Stimulated activated CD8-positive, alpha-beta memory T cell treated with anti-CD3 and anti-CD28 coated beads, Interleukin-4, amount 100 ng/mL, for 1 hour (primary cell): ENCODE measurements at places on chromosomes 7 and 10.

- no peak for DNase-seq
These were observed 304.9 kb upstream of the ZMIZ1 start for GRCh38 chr10:78763651-78764395.

GRCh38 chr10:72595436-72595835 lies 30.4 kb downstream of the MICU1 start:
- DNase-seq, result no peak

GRCh38 chr10:113555245-113555644 lies 2.4 kb downstream of the HABP2 start:
- DNase-seq, result no peak

- no peak for DNase-seq
These were observed 2.4 kb upstream of the EXOC6 start for GRCh38 chr10:92845921-92846320.

- DNase-seq, result peak; percentile 9
These were observed 816 bp downstream of the TECPR1 start for GRCh38 chr7:98251231-98251600.

DNA sequence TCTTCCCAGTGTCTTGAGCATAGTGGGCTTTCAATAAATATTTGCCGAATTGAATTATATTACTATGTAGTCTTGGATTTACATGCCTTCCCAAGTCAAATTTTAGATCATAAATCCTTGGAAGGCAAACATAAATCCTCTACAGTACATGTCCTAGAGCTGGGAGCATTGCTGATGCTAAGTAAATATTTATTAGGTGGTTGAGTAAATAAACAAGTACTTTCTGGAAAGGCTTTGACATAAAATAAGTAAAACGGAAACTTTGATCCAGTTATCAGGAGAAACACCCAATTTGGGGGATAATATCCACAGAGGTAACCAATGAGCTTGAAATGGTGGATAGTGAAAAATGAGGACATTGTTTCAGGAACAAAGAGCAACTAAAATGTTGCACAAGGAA lies 162.8 kb upstream of the SVIL start:
- DNase-seq, result no peak

- DNase-seq, result no peak
These were observed 1188.3 kb upstream of the SORCS1 start for GRCh38 chr10:108352771-108353170.

DNA sequence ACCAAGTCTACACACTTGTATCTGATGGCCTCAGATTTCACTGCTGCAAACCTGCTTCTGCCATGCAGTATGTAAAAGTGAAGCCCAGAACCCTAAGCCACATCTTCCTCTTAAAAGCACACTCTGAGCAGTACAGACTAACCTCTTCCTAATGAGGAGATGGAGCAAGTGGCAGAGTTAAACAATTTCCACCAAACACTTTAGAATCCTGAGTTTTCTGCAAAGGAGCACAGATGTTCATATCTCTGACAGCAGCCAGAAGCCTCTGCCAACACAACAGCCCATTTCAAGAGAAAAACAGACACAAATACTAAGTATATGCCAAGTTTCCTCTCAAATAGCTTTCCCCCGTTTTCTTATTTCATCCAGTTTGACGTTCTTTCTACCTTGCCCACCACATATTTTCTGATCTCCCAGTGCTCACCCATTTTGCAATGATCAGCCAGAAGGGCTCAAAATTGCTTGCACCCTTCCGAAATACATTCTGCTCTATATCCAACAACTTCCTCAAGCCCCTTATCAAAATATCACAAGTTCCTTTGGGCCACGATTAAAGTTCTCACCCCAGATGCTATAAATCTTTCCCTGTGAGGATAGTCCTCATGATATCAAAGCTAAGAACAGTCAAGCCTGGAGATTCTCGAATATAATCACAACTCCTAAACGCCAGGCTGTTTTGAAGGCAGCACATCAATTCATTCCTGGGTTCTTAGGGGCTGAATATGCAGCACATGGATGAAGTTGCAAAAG lies 27.5 kb downstream of the ELMO1 start:
- no peak for DNase-seq

DNA sequence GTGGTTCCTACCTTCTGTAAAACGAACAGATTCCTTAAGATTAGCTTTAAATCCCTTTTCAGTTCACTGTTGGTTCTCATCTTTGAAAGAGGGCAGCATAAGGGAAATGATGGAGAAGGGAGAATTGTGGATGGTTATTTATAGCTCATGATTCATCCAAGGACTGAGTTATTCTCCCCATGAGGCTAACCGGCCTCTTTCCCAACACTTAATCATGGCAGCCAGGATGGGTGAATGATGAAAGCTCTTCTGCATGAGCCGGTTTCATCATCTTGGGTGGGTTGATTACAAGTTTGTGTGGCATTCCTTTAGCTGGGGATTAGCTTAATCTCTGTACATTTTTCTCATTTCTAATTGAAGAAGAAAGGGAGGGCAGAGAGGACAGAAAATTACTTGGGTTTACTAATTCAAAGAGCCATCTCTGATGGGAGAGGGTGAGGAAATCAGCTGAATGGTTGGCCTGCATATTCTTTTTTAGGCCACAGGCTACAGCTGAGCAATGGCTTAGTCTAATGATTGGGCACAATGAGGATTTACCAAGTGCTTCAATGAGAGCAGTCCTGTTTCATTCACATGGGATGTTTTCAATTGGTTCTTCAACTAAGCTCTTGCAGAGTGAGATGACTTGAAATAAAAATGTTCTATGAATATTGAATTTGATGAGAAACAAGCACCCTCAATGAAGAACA lies 250.0 kb downstream of the BMPER start:
- no peak for DNase-seq

- DNase-seq, result no peak
These were observed 31.5 kb downstream of the BICC1 start for GRCh38 chr10:58544135-58544534.

- DNase-seq, result no peak
These were observed 42.7 kb upstream of the PLXNA4 start for GRCh38 chr7:132618956-132619305.

GRCh38 chr10:69004821-69005220 lies 16.2 kb downstream of the KIFBP start:
- no peak for DNase-seq

- no peak for DNase-seq
These were observed 54.7 kb downstream of the LRRC72 start for GRCh38 chr7:16581286-16581685.

DNA sequence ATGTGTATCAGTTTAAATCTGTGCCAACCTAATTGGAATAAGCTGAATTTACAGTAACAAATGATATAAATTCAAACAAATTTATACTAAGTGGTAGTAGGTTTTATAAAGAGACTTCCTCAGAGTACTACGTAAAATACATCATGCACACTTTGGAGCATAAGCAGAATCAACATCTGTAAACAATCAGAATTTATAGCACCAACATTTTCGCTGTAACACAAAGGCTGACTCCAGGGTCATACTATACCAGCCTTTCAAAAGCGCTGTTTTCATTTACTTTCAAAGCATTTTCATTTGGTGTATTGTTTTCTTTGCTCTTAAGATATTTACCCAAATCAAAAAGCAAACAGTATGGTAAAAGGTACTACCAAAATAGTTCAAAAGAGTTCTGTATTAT lies 29.3 kb upstream of the TMEM168 start:
- no peak for DNase-seq

DNA sequence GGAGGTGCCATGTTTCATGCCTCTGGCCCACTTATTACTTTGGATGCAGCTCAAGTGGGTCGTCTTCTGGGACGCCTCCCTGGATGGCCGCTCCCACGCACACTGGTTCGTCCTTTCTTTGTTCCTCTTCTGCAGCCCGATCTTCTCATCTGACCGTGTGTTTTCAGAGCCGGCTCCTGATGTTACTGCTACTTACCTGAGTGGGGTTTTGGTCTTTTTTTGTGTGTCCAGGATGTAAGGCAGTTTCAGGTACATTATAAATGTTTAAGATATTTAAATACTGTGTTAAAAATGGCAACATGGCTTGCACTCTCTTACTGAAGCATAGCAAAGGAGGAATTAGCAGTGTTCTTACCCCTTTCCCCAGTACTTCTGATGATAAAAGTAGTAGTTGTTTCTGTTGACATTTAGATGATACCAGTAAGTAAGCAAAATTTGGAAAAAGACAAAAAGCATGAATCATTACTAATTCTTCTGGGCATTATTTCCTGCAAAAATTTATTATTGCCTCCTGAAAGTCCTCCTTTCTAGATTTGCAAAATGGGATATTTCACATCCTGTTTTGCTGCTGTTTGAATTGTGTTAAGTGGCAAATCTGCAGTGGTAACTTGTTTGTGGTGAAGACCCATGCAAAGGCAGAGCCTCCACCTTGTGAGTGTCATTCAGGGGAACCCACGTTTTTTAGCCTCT lies 59.4 kb downstream of the SHH start:
- DNase-seq, result no peak

DNA sequence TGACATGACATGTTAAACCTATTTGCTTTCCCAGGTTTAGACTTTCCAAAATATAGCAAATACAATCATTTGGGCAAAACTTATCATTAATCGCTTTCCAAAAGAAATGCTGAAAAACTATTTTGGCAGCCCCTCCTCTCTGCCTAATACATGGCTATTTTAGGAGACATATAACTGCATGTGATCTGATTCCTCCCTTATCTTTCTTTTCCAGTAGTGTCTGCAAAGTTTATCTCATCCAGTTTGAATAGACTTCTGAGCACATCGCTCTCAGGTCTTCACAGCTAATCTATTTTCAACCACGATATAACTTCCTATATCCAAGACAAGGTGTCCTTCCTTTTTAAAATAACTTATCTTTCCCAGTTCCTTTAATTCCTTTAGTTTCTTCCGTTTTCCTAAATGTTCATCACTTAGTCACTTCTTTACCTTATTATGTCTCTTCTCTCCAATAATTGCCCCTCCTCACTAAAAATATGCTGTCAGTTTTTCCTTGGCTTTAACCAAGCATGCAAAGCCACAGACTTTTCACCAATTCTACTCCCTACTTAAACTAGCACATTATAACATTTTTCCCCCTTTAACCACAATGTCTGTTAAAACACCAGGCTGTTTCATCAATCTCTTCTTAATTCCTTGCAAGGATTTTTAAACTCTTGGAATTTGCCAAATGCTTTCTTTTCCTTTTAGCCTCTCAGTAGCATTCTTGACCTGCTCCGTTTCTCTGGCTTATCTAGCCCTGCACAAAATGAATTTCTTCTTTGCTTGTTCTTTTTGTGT lies 24.4 kb downstream of the GNG11 start:
- no peak for DNase-seq

DNA sequence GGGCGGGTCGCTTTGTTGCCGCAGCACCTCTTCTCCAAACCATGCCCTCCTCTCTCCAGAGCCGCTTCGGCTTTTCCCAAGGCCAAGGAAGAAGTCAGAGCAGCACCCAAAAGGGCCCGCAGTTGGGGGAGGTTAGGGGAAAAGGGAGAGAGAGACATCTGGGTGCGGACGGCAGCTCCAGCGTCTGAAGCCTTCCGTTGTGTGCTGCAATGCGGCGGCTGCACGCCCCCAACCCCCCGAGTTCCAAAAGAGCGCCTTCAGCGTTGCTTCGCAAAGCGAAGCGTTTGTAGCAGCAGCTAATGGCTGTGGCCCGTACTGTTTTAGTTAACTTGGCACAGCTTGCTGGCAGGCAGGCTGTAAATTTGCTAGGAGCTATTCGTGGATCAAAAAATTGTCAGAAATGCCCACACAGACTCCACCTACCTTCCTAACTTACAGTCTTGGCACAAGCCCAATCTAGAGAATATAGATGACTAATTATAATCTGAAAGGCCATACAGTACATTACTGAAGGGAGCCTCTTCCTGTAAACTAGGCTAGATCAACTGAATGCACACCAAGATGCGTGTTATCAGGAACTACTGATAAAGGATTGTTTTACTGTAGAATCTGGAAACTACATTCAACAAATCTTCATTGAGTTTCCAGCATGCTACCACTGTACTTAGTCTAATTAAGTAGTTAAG lies 1.1 kb upstream of the KBTBD2 start:
- DNase-seq, result peak; percentile 2

GRCh38 chr10:27312854-27313253 lies 72.3 kb upstream of the ACBD5 start:
- DNase-seq, result no peak

DNA sequence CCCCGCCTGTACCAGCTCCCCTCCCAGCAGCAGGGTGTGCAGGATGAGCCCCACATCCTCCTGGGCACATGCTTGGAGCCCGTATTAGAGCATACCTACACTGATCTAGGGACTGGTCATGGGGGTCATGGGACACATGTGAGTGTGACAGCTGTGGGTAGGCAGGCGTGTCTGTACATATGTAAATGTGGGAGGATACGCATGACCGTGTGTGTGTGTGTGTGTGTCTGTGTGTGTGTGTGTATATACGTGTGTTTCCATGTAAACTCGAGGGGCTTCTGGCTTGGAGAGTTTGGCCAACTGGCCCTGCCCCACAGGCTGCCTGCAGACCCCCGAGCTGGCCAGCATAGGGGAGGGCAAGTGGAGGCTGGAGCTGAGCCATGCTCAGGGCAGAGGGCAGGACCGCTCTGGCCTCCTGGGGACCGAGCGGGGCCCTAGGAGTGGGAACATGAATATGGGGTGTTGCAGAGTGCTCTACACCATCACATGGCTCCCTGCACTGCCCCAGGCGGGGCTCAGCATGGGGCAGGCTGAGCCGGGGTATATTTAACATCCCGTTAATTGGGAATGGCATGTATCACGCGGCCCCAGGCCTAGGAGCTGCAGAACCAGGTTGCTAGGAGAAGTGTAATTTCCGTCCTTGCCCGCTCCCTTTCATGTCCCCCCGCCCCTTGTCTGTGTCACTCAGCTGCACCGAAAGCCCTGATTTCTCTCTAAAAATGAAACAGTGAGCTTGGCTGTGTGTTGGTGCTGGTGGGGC lies 152.7 kb upstream of the PCBD1 start:
- DNase-seq, result no peak

- no peak for DNase-seq
These were observed 906.7 kb upstream of the AUTS2 start for GRCh38 chr7:68691261-68692216.

DNA sequence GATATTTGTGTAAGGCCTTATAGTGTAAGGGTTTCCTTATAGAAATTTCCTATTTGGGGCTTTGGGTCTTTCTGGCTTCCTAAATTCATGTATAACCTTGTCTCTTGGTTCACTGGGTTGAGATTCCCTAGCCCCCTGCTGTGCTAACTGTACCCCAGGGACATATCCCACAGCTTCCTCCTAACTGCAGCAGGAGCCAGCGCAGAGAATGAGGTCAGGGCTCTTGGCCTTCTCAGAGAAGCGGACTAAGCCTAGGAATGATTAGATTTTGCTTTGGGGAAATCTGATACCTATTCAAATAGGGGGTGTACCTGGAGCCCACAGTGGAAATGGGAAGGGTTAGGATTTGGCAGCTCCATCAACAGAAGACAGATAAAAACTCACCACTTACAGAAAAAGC lies 138.1 kb upstream of the EFCAB10 start:
- no peak for DNase-seq
